Amniotic epithelial cell (primary cell): ENCODE measurements at places on chromosomes 6 and 20.
A peak's percentile ranks its signal among the peaks of the same experiment; 100 is the strongest.

- DNase-seq: no peak
Measured at GRCh38 chr6:148385379-148385778, 42.7 kb downstream of the SASH1 start.

DNA sequence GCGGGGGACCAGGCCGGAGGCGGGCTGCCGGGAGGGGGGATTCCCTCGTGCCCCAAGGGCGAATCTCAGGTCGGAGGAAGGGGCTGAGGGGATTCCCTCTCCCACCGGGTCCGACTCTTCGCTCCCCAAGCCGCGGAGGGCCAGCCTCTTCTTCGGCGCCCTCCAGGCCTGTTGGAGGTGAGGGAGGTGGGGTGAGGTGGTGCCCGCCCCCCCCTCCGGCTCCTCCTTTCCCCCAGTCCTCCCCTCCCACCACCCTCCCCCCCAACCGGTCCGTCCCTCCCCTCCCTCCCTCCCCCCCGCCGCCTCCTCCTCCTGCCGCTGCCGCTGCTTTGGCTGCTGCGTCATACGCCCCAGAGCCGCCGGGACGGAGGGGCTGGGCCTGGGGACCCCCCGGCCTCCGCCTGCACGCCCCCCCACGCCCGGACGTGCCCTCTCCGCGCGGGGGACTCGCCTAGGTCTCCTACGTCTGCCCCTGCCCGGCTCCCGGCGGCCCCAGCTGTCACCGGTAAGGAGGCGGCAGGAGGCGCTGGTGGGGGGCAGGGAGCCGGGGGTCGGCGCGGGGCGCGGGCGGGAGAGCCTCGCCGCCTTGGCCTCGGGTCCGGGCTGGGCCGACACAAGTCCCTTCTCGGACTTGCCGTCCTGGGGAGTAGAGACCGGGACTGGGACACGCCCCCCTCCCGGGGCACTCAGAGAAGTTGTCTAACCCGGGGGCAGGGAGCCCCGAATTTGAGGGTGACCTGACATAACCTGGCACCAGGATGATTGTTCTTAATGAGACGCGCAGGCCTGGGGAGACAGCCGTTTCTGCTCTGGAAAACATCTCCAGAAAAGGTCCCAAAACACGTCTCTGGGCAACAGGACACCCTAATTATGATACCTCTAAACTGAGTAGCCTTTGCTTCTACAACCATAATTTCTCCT, at the start of gene PHF1:
Gene PHF1 (plus strand): TSS at position 304 of the 921 bp plus-strand sequence. CDS start 1,250 bp downstream, outside the sequence.
- DNase-seq: peak; percentile 83

GRCh38 chr6:34095136-34095505, 50.8 kb downstream of the GRM4 start:
- DNase-seq: no peak

DNA sequence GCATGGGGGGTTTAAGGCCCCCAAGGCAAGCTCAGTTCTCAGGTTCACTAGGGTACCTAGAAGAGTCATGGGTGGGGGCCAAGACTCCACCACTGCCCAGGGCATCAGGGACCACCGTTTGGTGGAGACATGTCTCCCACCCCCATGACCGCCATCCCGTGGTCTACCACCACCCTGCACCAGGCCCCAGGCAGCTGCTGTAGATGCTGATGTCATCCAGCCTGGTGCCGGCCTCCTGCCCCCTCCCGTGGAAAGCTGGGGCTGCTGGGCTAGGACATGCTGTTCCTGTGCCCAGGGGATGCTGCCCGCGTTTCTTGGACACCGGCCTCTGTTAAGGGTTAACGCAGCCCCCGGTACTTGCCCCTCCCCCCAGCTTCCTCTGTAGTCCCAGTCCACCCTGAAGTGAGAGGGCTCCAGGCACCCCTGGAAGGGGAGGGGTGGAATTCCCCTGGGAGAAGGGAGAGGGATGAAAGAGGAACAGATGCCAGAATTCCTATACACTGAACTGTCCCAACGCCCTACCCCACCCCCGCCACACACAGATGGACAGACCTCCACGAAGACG, 587 bp downstream of the IP6K3 start:
- peak; percentile 88 for DNase-seq

DNA sequence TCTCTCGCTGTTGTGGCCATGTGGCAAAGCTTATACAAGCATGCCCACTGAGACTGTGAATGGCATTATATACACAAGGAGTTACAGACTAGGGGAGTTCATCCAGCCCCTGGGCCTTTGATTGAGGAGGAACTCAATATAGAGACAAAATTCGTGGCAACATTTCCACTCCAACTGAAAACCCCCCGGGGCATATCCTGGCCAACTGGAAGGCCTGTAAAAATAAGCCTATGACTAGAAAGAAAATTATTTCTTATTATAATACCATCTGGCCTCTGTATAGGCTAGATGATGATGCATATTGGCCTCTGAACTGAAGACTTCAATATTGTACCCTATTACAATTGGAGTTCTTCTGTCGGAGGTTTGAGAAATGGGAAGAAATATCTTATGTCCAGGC, 175.5 kb upstream of the GJE1 start:
- no peak for DNase-seq

DNA sequence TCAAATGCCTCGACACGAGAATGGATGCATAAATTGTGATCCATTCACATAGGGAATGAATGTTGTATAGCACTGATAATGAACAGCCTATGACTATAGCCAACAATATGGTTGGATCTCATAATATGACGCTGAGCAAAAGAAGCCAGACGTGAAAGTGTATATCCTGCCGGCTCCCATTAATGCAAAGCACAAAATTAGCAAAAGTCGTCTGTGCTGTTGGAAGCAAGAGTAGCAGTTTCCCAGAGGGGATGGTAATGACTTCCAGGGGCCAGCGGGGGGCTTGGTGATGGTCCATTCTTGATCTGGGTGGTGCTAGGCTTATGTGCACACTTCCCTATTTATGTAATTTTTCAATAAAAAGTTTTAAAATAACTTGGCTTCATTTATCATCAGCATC, 1.0 kb upstream of the TAGAP start:
- no peak for DNase-seq

- DNase-seq: no peak
Measured at GRCh38 chr6:29611426-29611825, 21.6 kb downstream of the GABBR1 start.

- DNase-seq: peak; percentile 38
Measured at GRCh38 chr6:36826520-36827227, 12.6 kb downstream of the CPNE5 start.

- no peak for DNase-seq
Measured at GRCh38 chr20:2952766-2953165, 79.5 kb downstream of the PTPRA start.

DNA sequence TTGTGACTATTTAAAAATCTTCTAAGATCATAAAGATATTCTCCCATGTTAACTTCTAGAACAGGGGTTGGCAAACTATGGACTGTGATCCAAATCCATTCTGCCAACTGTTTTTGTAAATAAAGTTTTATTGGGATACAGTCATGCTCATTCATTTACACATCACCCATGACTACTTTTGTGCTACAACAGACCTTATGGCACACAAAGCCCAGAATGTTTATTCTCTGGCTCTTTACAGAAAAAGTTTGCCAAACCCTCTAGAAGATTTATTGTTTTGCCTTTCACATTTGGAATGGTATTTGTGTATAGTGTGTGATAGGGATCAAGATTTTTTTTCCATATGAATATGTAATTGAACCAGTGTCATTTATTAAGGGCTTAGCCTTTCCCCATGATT, 341.7 kb downstream of the CD83 start:
- no peak for DNase-seq

- no peak for DNase-seq
Measured at GRCh38 chr6:107624541-107624940, 134.6 kb downstream of the SOBP start.

- peak; percentile 33 for DNase-seq
Measured at GRCh38 chr6:130993292-130993765, 69.7 kb downstream of the EPB41L2 start.

- DNase-seq: no peak
Measured at GRCh38 chr6:45757443-45758130, 258.1 kb downstream of the CLIC5 start.

DNA sequence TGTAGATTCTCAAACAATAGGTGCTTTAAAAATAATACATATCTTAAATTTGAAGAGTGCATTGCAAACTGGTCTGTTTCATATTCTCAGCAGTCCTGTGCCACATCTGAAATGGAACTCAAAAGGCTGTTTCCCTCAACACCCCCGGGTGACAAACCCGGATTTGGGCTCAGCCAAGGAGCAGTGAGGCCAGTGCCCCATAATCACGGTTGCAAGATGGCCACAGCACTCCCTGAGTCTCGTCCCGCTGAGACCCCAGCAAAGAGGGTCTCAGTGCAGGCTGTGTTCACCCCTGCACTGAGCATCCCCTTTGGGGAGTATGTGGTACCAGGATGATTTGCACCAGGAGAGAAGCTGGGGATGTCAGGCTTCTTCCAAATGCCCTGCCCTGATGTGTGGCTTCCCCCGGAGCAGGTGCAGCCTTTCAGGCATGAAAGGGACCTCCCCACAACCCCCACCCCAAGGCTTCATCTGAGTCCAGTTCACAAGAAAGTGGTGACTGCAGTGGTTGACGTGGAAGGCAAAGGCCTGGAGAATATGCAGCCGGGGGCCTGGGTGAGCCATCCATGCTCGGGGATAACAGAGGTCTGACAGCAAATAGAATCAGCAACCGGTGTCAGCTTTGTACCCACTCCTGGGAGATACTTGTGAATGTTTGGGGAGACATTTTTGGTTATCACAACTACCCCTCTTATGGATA, 202.9 kb downstream of the SYNDIG1 start:
- no peak for DNase-seq

DNA sequence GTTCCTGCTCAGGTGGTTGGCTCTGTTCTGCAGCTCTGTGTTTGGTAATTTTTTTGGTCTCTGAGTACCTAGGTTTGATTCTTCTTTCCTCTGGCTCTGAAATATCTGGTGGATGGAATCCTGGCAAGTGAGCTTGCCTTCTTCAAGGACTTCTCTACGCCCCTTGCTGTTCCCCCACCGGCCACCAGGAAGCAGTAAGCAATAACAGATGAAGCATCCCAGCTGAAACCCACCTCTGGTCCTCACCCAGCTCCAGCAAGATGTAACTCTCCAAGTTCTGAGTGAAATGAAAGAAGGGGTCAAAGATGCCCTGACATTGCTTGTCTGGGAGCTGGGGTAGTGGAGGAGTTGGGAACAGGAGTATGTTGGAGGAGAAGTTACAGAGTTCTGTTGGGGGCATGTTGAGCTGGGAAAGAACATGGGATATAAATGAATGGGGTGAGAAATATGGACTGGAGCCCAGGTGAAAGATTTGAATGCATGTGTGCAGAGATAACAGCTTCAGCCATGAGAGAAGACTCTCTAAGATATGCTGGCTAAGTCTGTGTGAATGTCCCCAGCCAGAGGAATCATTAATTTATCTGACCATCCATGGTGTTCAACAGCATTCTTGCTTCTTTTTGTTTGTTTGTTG, 51.3 kb upstream of the GLP1R start:
- DNase-seq: peak; percentile 3

- no peak for DNase-seq
Measured at GRCh38 chr6:35484921-35485392, 11.9 kb downstream of the TEAD3 start.

DNA sequence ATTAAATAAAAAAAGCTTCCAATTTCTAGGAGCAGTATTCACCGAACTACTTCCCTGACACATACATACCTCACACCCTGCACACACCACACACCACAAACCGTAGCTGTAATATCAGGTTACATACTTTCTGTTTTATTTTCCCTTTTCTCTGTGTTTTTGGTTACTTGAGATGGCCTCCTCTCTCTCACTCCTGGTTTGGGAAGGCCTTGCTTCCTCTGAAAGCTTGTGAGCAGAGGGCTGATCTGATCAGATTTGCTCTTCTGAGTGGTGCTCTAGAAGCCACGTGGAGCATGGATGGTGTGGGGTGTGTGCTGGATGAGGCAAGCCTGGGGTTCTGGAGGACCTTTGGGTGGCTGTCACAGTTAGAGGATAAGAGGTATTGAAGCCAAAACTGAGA, 20.9 kb downstream of the UTRN start:
- peak; percentile 23 for DNase-seq

- DNase-seq: peak; percentile 75
Measured at GRCh38 chr6:21999012-21999528, 297.8 kb downstream of the PRL start.

DNA sequence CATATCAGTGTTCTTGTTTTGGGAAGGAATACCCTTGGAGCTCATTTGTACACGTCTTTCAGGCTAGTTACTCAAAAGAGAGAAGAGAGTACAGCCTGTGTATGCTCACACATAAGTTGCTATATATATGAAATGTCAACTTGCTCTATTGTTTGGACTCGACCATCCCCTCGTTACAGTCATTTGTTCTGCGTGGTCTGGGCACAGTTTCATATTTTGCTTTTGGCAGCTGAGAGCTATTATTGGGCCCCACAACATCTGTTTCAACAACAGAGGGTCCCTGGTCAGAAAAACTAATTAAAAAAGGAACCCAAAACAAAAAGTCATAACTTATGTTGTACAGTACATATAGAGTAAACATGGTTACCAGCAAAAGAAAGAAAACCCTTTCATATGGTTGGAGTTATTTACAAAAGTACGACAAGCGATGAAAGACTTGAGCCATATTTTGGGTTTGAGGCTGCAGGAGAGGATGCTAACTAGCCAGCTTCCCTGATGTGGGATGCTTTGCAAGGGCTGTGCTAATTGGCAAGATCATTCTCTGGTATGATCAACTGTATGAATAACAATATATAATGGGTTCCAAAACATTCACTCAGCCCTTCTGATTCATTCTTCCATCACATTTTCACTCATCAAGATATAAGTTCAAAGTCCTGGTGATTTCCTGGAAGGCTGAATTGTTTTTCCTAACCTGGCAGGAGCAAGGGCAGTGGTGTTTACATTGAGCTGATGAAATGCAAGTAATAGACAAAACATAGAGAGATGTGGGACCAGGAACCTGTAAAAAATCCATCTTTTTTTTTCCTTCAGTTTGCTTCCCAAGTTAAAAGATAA, 137.9 kb downstream of the RPS12 start:
- DNase-seq: no peak

DNA sequence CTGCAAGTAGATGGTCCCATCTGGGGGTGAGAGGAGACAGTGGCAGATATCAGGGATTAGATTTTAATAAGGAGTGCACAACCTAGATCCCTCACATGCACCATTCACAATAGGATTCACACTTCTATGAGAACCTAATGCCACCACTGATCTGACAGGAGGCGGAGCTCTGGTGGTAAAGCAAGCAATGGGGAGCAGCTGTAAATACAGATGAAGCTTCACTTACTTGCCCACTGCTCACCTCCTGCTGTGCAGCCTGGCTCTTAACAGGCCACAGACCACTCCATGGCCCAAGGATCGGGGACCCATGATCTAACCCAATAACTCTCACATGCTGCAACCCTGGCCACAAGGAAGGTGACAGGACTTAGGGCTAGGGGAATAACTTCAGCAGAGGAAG, 75.4 kb downstream of the ZNF133 start:
- DNase-seq: no peak

DNA sequence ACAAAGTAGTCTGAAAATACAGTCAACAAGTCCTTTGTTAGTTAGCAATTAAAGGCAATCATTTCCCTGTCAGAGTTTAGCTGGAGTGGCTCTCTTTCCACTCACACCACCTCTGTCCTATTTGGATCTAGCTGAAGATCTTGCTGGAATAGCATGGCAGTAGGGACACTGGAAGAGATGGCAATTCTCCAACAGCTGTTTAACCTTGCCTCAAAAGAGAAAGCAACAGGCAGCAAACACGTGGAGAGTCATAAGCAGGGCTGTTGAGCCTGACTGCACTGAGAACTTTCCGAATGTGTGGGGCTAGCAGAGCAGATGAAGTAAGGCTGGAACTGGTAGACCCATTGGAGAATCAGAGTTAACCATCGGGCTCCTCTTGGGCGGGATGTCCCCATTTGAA, 38.0 kb upstream of the PRSS35 start:
- DNase-seq: peak; percentile 6

- no peak for DNase-seq
Measured at GRCh38 chr6:6564154-6564553, 24.4 kb upstream of the LY86 start.
